ENCODE measurements at places on chromosomes 6 and 20. TPM values are rescaled to one million over a fixed set of nuclear protein-coding genes. Genes with fewer than 3 reads are reported as not detected.

Gene ADA
- 4.0 TPM for total RNA-seq

Gene PRRT1
- total RNA-seq = 0.18 TPM

Gene LAMP5
- total RNA-seq = 0.66 TPM

Gene NRN1
- 23.9 TPM for total RNA-seq

Gene EMILIN3
- 46.1 TPM for total RNA-seq

Gene TCP11
- total RNA-seq = 0.44 TPM

Gene DUSP15
- total RNA-seq = 1.6 TPM

Gene LGSN
- total RNA-seq = not detected

Gene PGC
- not detected for total RNA-seq

Gene OR2B6
- total RNA-seq = 0.09 TPM

Gene TOX2
- 0.44 TPM for total RNA-seq

Gene MTFR2
- 0.58 TPM for total RNA-seq

Gene RBL1
- 10.8 TPM for total RNA-seq

Gene SLC22A2
- 0.04 TPM for total RNA-seq

Gene FAM50B
- total RNA-seq = 5.6 TPM

Gene ACSS1
- 10.5 TPM for total RNA-seq

Gene VSX1
- not detected for total RNA-seq

Gene PAK5
- 0.04 TPM for total RNA-seq

Gene CFAP61
- total RNA-seq = 0.71 TPM

Gene ADGB
- 0.04 TPM for total RNA-seq

Gene SLC2A10
- total RNA-seq = 18.9 TPM

Gene SEMG1
- not detected for total RNA-seq

Gene EHMT2
- total RNA-seq = 28.3 TPM

Gene ARMH2
- not detected for total RNA-seq

Gene SOX18
- total RNA-seq = 2.2 TPM

Gene TRIM15
- total RNA-seq = not detected

Gene ATF6B
- total RNA-seq = 11.7 TPM

All from muscle of leg (tissue), 16 donors.